ENCODE measurements at places on chromosomes 1 and 21.
A peak's percentile ranks its signal among the peaks of the same experiment; 100 is the strongest.

GRCh38 chr1:176073524-176074157 lies 133.4 kb downstream of the COP1 start:
- no peak for DNase-seq

DNA sequence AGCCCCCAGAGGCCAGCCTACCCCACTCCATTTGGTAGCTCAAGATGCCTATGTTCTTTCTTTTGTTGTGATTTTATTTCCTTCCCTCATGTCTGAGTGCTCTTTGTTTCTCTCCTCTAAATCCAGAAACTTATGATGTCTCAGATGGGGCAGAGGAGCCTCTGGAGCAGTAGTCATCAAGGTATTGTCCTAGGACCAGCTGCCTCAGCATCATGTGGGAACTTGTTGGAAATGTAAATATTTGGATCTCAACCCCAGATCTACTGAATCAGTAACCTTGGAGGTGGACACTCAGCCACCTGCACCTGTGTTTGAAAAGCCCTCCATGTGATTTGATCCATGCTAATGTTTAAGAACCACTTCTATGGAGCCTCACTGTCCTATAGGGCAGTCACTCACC lies 593.1 kb upstream of the PLXNA2 start:
- no peak for DNase-seq

GRCh38 chr1:24705260-24706073 lies 39.8 kb upstream of the CLIC4 start:
- no peak for DNase-seq

DNA sequence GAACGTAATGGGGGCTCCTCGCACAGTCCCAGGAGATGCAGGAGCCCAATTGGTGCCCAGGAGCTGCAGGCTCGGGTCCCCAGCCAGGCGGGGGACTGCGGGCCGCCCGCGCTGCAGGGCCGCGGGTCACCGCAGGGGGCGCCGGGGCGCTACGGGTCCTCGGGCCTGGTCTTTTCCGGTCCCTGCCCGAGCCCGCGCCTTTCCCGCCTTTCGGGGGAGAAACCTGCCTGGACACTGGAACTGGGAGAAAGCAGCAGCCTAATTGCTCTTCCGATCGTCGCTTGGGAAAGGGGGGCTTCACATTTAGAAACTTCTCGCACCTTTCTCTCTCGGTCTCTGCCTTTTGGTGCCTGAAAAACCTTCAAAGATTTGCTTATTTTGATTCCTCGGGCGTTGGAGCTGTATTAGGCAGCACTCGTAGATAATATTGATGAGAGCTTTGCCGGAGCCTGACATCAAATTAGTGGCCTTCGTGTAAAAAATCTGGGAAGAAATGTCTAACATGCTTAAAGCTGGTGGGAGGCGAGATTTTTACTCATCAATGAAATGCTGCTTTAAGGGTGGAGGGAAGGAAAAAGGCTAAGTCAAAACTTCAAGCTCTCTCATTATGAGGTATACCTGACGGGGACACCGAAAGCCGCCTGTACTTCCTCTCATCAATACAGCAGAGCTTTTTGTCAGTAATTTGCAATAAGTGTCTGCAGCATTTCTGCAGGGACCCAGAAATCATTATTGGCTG lies 12.6 kb upstream of the BARHL2 start:
- DNase-seq: no peak

GRCh38 chr1:25053576-25054250 lies 123.6 kb upstream of the RUNX3 start:
- no peak for DNase-seq

DNA sequence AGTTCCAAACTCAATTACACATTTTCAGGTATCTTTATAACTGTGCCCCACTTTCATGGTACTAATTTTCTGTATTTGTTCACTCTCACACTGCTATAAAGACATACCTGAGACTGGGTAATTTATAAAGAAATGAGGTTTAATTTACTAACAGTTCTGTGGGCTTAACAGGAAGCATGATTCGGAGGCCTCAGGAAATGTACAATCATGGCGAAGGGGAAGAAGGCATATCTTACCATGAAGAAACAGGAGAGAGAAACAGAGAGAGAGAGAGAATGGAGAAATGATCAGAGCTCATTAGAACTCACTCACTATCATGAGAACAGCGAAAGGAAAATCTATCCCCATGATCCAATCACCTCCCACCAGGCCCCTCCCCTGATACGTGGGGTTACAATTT lies 874.1 kb upstream of the B3GALT2 start:
- DNase-seq: no peak

DNA sequence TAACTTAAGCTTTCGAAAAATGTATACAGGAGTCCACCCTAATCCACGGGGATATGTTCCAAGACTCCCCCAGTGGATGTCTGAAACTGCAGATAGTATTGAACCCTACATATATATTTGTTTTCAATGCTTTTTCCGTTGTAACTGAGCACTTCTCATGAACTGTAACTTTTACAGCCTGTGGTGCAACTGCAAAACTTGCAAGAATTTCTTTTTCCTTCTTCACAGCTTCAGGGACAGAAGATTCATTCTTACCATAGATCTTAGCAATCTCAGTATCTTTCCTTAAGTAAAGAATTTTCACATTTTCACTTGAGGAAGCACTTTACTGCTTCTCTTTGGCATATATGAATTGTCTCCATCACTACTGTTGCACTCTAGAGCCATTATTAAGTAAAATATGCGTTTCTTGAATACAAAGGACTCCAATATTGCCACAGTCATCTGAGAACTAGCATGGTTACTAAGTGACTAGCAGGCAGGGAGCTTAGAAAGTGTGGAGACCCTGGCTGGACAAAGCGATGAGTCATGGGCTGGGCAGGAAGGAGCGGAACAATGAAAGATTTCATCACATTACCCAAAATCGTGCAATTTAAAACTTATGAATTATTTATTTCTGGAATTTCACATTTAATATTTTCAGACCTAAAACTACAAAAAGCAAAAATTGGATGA lies 14.1 kb downstream of the DPYD start:
- DNase-seq: no peak

GRCh38 chr1:9281071-9281827 lies 11.4 kb upstream of the SPSB1 start:
- DNase-seq: no peak

- DNase-seq: no peak
Observed at GRCh38 chr1:184052194-184052559, 647 bp downstream of the TSEN15 start.

GRCh38 chr1:94974241-94974640 lies 47.3 kb upstream of the CNN3 start:
- no peak for DNase-seq

DNA sequence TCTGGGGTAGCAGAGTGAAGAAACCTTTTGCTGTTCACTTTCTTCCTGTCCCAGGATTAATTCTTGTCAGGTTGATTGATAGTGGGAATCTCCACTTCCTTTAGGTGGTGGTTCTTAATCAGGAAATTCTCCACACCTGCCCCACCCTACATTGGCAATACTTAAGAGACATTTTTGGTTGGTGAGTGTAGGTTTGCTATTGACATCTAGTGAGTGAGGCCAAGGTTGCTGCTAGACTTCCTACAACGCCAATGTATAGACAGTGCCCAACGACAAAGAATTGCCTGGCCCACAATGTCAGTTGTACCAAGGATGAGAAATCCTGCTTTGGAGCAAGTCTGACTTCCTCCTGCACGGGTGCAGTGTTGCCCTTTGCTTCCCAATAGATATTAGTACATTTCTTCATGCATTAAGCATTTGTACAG lies 38.5 kb downstream of the MAP3K7CL start:
- no peak for DNase-seq

GRCh38 chr1:30730346-30731108 lies 7.1 kb upstream of the MATN1 start:
- no peak for DNase-seq

GRCh38 chr1:31809698-31810097 lies 6.1 kb downstream of the SPOCD1 start:
- no peak for DNase-seq

DNA sequence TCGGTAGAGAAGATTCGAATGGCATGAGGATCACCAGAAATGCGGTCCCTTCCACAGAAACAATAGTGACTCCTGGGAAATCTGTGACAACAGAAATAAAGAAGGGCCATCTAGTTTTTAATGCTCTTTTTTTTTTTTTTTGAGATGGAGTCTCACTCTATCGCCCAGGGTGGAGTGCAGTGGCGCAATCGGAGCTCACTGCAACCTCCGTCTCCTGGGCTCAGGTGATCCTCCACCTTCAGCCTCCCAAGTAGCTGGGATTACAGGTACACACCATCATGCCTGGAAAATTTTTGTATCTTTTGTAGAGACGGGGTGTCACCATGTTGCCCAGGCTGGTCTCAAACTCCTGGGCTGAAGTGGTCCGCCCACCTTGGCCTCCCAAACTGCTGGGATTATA lies 43.9 kb downstream of the L1TD1 start:
- DNase-seq: no peak

DNA sequence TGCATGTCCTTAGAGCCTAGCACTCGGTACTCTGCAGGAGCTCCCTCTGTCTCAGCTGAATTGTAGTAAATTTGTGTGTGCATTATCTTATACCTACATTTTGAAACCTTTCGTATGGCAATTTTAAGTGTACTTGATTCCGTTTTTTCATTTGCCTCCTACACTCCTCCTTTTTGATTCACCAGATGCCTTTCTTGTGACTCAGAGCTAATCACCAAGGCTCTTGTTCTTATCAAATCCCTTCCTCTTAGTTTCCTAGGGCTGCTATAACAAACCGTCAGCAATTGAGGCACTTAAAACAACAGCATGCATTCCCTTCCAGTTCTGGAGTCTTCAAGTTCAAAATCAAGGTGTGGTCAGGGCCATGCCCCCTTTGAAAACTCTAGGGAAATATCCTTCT lies 261.0 kb downstream of the ASTN1 start:
- DNase-seq: no peak

GRCh38 chr1:18091660-18092446 lies 15.7 kb upstream of the IGSF21 start:
- no peak for DNase-seq

GRCh38 chr1:110235181-110235833 lies 25.2 kb downstream of the KCNC4 start:
- DNase-seq: no peak

- no peak for DNase-seq
Observed at GRCh38 chr1:205009670-205010069, 33.3 kb upstream of the CNTN2 start.

DNA sequence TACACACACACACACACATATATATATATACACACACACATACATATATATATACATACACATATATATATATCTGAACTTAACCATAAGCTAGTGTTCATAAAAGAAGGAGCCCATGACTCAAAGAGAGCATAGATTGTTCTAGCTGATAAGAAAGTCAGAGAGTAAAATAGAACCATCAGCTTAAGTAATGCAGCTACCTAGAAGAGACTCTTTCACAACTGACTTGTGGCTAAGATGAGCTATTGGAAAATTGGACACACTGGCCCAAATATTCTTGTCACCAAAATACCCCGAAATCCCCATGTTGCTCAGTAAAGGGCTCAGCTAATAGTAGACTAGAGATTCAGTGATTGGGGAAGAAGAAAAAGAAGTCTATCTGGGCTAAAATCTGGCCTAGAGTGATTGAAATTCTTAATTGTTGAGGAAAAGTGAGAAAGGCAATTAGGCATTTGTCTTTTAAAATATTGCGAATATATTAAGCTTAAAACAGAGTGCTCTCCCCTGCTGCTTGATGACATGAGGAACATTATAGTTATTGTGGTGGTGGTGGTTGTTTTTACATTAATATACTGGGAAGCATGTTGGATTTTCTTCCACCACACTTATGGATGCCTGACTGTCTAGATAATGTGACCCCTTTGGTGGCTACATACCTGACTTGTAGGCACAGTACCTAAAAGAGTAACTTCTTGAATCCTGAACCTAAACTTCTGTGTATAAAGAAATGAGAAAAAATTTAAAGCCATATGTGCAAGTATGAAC lies 6.3 kb downstream of the SLAMF1 start:
- no peak for DNase-seq

DNA sequence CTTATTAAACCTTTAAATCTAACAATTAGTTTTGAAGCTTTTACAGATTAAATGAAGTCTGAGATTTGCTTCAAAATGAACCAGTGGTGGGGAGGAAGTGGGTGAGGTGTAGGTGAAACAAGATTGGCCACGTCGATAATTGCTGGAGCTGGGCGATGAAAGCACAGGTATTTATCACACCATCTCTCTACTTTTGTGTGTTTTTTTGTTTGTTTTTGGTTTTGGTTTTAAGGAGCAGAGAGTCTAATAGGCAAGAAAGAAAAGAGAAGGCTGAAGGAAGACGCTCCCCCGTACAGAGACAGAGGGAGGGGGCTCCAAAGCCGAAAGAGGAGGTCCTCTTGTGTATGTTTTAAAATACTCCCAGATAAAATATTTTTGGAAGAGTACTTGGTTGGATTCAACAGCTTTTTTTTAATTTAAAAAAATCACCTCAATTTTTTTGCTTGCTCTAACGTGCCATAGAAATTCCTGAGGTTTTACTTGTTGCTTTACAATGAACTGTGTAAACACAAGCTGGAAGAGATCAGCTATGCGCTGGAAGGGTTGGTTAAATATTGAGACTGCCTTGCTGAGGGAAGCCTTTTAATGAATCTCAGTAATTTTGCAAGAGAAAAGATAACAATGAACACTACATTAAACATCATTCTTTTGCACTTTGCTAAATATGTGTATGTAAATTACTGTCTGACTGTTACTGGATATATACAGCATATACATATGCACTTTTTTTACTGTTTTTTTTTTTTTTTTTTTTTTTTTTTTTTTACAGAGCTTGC lies 6.7 kb upstream of the LGALS8 start:
- peak; percentile 78 for DNase-seq

DNA sequence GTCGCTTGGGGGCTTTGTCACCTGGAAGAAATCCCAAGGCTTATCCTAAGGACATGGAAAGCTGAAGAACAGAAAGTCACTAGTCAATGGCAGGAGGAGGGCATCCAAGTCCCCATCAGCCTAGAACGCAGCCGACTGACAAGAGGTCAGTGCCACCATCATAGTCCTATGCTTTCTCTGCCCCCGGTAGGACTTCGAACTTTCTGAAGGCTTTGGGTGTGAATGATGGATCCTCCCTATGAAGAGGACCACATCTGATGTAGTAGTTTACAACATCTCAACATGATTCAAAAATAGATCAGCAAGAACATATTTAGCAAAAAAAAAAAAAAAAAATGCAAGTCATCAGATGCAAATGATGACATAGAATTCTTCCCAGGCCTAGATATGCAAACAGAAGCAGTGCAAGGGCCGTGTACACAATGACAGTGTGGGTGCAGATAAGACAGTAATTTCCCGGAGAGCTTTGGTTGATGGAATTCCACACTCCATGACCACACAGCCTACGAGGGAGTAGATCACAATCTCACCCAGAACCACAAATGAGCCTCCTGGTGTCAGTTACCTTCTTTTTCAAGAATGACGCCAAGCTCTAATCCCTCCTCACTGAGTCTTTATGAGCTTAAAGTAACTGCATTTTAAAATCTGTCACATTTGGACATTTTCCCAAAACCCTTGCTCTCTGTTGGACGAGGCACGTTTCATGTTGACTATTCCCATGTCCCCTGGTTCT lies 88.2 kb downstream of the PSMG1 start:
- DNase-seq: no peak

- DNase-seq: no peak
Observed at GRCh38 chr1:152513081-152513480, 1.2 kb upstream of the CRCT1 start.
